Upper lobe of right lung (tissue), 1 donor: ENCODE measurements at places on chromosomes 7 and 10. TPM values are rescaled to one million over a fixed set of nuclear protein-coding genes. Genes with fewer than 3 reads are reported as not detected.

- H3K4me1 ChIP-seq, result no peaks in the 10 kb centered on the region
- no peak overlapping the region for H3K27ac ChIP-seq
- no peak overlapping the region for H3K4me3 ChIP-seq
- DNase-seq, result no peak
- H3K36me3 ChIP-seq, result no peaks in the 10 kb centered on the region
Observed at GRCh38 chr10:72906446-72906845, 12.9 kb downstream of the OIT3 start.

DNA sequence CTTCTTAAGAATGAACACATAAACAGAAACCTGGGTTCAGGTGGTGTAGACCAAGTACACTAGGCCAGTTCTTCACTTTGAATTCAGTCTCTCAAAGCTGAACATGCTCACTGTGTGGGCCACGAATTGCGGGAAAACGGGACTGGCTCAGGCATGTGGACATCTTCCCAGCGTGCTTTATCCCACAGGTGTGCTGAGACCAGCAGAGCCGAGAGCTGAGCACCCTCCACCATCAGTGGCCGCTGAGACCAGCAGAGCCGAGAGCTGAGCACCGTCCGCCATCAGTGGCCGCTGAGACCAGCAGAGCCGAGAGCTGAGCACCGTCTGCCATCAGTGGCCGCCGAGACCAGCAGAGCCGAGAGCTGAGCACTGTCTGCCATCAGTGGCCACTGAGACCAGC, 265.4 kb downstream of the DNAJB6 start:
- H3K36me3 ChIP-seq, result no peaks in the 10 kb centered on the region
- H3K4me3 ChIP-seq, result no peak overlapping the region
- DNase-seq, result peak; percentile 42
- no peaks in the 10 kb centered on the region for H3K4me1 ChIP-seq
- H3K27ac ChIP-seq, result no peak overlapping the region
- no peaks in the 10 kb centered on the region for H3K27me3 ChIP-seq

DNA sequence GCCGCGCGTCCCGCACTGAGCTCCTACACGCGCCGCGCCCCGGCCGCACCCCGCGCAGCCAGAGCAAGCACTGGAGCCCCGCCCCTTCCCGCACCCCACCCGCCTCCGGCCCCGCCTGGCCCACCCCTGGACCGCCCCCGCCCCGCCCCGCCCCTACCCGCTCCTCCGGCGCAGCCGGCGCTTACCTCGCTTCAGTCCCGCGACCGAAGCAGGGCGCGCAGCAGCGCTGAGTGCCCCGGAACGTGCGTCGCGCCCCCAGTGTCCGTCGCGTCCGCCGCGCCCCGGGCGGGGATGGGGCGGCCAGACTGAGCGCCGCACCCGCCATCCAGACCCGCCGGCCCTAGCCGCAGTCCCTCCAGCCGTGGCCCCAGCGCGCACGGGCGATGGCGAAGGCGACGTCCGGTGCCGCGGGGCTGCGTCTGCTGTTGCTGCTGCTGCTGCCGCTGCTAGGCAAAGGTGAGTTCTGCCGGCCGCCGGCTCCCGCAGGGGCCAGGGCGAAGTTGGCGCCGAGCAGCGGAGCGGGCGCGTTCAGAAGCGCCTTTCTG, at the start of gene RET:
TSS of gene RET (plus strand) at position 194 of the 545 bp plus-strand sequence. CDS start at position 384, 190 bp downstream.
- no peak for DNase-seq
- no peak within 1 kb of the TSS for H3K27ac ChIP-seq
- H3K4me1 ChIP-seq, result peaks cover 4% of the 10 kb centered on the region
- H3K36me3 ChIP-seq, result no peaks in the 10 kb centered on the region
- peak within 1 kb of the TSS; percentile 35 for H3K4me3 ChIP-seq

DNA sequence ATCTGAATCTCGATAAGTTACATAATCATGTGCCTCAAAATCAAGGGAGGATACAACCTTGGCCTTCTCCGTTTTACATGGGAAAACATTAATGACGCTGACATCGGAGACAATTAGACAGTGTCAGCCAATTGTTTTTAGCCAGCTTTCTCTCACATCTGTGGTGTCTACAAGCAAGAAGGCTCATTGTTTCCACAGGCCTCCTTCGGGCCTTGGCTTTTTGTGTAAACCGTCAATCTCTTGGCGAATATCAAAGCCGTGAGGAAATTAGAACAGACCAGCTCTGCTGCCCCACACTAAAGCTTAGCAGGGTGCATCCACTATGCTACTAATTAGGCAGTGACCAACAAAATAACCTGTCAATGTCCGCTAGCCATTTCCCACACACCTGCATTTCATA, 43.2 kb downstream of the VAX1 start:
- no peak overlapping the region for H3K4me3 ChIP-seq
- no peak overlapping the region for H3K27ac ChIP-seq
- no peaks in the 10 kb centered on the region for H3K36me3 ChIP-seq
- no peaks in the 10 kb centered on the region for H3K27me3 ChIP-seq

DNA sequence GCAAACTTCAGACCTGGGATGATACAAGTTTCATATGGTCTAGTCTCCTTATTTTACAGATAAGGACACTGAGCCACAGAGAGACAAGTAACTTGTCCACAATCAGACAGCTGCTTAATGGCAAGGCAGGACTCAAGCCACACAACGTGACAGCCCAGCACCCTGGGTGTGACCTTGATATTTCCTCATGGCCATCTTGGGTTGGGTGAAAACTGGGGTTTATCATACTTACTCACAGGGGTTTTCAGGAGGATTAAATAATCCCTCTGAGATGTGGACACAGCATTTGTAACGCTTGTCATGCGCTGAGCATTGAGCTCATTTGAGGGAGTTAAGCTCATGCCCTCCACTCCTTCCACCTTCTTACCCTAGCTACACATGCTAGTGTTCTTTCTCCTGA, 58.0 kb downstream of the ABLIM1 start:
- H3K4me1 ChIP-seq, result peaks cover 10% of the 10 kb centered on the region
- DNase-seq, result no peak
- H3K27ac ChIP-seq, result no peak overlapping the region
- H3K27me3 ChIP-seq, result no peaks in the 10 kb centered on the region
- H3K4me3 ChIP-seq, result no peak overlapping the region
- peaks cover 4% of the 10 kb centered on the region for H3K36me3 ChIP-seq

GRCh38 chr7:46032353-46032752, 111.3 kb upstream of the IGFBP3 start:
- no peak overlapping the region for H3K4me3 ChIP-seq
- no peak for DNase-seq
- no peak overlapping the region for H3K27ac ChIP-seq
- H3K27me3 ChIP-seq, result no peaks in the 10 kb centered on the region

The TMEM130 gene
- 20.0 TPM for total RNA-seq

The ACSM6 gene
- not detected for total RNA-seq

The UNC5B gene
- 16.0 TPM for total RNA-seq

The LRRD1 gene
- total RNA-seq, result not detected

The ETV1 gene
- 110 TPM for total RNA-seq

The SPDYE3 gene
- total RNA-seq, result not detected
